Aorta (tissue), 5 donors: ENCODE measurements at places on chromosomes 13 and 19.
A peak's percentile ranks its signal among the peaks of the same experiment; 100 is the strongest.

DNA sequence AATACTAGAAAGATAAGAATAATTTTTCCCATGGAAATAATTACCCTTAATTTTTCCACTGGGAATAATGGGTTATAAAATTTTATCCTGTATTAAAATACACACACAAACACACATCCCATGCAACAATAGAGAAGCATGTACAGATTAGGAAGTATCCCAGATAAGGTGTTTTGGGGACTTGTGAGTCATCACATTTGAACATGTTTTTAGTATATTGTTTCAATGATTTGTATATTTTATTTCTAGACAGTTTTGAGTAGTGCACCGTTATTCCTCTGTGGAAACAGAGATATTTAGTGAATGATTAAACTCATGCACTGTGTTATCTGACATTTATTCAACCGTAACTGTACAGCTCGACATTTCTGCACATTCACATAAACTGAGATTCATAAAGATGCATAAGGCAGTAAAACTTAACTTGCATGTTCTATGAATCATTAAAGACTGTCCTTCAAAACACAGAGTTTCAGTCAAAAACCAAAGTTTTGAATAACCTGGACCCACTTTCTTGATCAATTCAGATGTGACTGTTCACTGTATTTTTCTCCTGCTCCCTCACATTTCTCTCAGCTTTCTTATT, 30.1 kb downstream of the KLF12 start:
- DNase-seq = no peak

- peak; percentile 85 for DNase-seq
Observed at GRCh38 chr13:114166381-114167131, 12.5 kb upstream of the CFAP97D2 start.

- no peak for DNase-seq
Observed at GRCh38 chr13:21240586-21240985, 64.1 kb downstream of the MRPL57 start.

GRCh38 chr19:8832132-8833021, at the start of the genes MBD3L1 and ZNF558:
Gene MBD3L1, plus strand, starts transcription at chr19:8832377. Its CDS starts 10,302 bp downstream, at chr19:8842679.
Gene ZNF558, minus strand, starts transcription at chr19:8832304. Its CDS starts 9,645 bp downstream, at chr19:8822659.
- peak; percentile 100 for DNase-seq

DNA sequence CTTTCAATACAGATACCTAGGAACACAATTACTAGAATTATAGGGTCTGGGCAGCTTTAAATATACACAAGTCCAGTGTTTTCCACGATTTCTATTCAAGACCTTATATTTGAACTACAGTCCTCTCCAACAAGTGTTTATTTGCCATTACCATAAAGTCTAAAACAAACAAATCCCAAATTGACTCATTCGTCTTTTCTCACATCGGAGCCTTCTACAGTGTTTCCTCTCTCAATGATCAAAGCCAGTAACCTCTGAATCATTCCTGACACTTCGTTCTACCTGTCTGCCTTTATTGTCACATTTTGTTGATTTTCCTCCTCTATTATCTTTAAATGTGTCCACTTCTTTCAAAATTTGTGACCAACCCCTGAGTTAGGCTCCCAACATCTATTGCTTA, 1356.5 kb upstream of the SLC10A2 start:
- no peak for DNase-seq

DNA sequence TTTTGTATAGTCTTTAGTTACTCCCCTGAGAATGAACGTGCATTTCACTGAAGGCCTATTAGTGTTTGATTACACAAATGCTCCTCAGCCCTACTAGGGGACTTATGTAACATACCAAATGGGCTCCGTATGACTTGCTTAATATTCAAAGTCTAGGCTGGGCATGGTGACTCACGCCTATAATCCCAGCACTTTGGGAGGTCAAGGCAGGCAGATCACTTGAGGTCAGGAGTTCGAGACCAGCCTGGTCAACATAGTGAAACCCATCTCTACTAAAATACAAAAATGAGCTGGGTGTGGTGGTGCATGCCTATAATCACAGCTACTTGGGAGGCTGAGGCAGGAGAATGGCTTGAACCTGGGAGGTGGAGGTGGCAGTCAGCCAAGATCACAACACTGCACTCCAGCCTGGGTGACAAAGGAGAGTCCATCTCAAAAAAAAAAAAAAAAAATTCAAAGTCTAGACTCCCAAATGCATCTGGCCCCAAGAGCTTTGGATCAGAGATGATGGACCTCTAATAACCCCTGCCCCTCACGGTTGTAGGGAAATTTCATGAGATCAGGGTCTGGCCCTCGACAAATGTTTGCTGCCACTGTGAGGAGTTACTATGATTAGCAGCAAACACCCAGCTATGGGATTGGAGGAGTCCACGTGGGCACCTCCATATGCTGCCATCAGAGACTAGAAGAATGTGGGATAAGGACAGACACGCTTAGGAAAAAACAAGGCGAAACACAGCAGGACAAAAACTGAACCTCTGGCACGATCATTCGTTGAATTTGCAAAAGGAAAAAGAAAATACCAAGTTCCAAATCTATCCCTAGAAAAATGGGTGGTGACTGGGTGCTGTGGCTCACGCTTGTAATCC, 4.6 kb downstream of the FBXO17 start:
- DNase-seq = no peak

GRCh38 chr13:112057736-112058518, 9.0 kb upstream of the SOX1 start:
- DNase-seq = no peak

- DNase-seq = peak; percentile 80
Observed at GRCh38 chr19:41951686-41952172, 7.4 kb downstream of the RABAC1 start.

- DNase-seq = no peak
Observed at GRCh38 chr13:60435762-60436374, 38.8 kb downstream of the TDRD3 start.

DNA sequence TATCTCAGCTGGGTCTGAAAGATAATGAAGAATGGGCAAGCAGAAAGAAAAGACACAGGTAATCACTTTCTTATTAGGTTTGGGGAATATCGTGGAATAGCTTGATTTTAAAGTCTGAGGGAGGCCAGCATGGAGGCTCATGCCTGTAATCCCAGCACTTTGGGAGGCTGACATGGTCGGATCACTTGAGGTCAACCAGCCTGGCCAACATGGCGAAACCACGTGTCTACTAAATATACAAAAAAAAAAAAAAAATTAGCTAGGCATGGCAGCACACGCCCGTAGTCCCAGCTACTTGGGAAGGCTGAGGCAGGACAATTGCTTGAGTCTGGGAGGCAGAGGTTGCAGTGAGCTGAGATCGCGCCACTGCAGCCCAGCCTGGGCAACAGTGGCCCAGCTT, 1.5 kb upstream of the PAFAH1B3 start:
- no peak for DNase-seq

DNA sequence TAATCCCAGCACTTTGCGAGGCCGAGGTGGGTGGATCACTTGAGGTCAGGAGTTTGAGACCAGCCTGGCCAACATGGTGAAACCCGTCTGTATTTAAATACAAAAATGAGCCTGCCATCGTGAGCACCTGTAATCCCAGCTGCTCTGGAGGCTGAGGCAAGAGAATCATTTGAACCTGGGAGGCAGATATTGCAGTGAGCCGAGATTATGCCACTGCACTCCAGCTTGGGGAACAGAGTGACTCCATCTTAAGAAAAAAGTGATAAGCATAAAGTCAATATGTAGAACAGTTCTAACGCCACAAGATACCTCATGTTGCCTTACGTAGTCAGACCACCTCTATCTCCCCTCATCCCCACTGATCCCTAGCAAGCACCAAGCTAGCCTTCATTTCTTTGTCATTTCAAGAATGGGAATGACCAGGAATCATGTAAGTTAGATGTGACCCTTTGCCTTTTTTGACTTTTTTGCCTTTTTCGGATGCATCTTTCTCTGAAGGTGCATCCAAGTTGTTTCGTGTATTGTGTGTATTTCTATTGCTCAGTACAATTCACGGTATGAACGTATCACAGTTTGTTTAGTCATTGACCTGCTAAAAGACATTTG, 6.4 kb downstream of the RPL21 start:
- DNase-seq = no peak

GRCh38 chr19:498511-498891, 2.2 kb downstream of the MADCAM1 start:
- DNase-seq = no peak

DNA sequence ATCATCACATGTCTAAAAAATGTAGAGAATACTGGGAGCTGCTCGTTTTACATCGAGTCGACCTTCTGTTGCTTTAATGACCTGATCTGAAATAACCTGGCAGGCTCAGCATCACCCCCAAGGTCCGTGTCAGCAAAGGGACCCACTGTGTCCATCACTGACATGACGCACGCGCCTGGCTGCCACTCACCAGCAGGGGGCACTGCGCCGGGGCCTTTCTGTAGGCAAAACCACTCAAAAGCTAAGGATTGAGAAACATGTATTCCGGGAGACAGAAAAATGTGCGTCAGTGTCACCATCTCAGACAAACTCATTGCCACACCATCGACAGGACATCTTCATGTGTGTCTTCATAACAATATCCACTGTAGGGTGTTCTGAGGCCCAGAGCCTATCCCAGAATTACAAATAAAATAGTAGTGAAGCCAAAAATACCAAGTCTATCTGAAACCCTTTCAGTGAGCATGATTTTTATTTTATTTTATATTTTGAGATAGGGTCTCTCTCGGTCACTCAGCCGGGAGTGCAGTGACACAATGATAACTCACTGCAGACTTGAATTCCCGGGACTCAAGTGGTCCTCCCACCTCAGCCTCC, 130.3 kb upstream of the LSM14A start:
- peak; percentile 73 for DNase-seq

GRCh38 chr19:7242601-7243258, 51.5 kb downstream of the INSR start:
- DNase-seq = no peak

- no peak for DNase-seq
Observed at GRCh38 chr13:66805657-66806056, 424.5 kb downstream of the PCDH9 start.

- no peak for DNase-seq
Observed at GRCh38 chr13:41455725-41456419, 1.5 kb upstream of the RGCC start.
